ENCODE measurements at places on chromosomes 11 and 22.

GRCh38 chr11:132894606-132895005 is 637.7 kb downstream of the OPCML start:
- no peak for DNase-seq

GRCh38 chr22:46806794-46807193 is 44.3 kb downstream of the TBC1D22A start:
- DNase-seq = no peak

- DNase-seq = no peak
Measured at GRCh38 chr11:114262681-114263512, 33.3 kb upstream of the NNMT start.

DNA sequence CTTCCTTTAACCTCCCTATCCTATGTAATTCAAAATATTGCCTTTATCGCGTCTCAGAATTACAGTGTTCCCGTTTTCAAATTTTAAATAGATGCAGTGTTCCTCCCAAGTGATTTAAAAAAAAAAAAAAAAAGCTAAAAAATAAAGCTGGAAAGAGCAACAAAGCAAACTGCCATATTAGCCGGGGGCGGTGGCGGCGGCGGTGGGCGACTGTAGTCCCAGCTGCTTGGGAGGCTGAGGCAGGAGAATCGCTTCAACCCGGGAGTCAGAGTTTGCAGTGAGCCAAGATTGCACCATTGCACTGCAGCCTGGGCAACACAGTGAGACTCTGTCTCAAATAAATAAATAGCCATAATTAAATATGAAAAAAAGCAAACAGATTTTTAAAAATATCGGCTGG is 5.5 kb upstream of the AGBL2 start:
- DNase-seq = no peak

DNA sequence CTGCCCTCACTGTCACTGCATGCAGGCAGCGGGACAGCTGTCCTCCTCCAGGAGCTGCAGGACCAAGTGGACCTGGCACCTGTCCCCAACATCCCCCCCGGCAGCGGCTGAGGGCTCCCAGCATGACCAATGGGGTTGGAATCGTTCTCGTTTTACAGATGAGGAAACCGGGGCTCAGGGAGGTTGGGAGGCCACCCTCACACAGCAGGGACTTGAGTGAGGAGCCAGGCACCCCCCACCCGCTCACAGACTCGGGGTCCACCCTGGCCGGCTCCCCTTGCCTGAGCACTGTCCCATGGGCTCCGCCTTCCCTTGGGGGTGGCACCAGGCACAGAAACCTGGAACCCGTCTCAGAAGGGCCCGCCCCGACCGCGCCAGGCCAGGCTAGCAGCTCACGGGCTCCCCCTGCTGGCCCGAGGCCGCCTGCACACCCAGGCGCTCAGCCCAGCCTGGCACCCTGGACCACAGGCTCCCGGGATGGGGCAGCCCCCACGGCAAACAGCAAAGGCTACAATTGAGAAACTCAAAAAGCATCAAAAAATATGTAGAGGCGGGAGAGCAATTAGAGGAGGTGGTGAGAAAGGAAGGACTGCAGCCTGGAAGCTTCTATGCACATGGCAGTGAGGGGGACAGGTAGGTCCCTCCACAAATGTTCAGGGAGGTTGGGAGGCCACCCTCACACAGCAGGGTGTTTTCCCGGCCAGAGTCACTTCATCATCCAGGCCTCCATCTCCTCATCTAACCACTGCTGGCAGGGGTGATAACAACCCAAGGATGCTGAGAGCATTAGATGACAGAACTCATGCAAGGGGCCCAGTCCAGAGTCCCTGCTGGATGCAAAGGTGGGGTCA is 12.8 kb downstream of the MACROD1 start:
- DNase-seq = peak; percentile 14

DNA sequence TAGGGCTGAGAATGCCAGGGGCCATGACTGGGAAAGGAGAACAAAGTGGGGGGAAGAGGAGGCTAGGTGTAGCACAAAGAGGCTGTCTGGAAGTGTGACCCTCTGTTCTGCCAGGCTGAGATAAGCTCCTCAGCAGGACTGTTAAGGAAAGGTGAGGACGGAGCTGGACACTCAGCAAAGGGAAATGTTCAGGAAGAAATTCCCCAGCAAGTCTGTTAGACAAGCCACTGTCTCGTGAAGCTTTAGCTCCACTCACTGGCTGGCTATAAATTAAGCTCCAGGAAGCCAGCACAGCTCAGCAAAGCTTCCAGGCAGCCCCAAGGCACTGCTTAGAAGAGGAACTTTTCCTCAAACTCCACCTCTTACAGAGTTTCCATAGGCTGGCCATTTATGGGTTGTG is 181.2 kb upstream of the API5 start:
- no peak for DNase-seq

GRCh38 chr11:5910540-5910939 is 17.5 kb downstream of the OR52E5 start:
- DNase-seq = no peak

DNA sequence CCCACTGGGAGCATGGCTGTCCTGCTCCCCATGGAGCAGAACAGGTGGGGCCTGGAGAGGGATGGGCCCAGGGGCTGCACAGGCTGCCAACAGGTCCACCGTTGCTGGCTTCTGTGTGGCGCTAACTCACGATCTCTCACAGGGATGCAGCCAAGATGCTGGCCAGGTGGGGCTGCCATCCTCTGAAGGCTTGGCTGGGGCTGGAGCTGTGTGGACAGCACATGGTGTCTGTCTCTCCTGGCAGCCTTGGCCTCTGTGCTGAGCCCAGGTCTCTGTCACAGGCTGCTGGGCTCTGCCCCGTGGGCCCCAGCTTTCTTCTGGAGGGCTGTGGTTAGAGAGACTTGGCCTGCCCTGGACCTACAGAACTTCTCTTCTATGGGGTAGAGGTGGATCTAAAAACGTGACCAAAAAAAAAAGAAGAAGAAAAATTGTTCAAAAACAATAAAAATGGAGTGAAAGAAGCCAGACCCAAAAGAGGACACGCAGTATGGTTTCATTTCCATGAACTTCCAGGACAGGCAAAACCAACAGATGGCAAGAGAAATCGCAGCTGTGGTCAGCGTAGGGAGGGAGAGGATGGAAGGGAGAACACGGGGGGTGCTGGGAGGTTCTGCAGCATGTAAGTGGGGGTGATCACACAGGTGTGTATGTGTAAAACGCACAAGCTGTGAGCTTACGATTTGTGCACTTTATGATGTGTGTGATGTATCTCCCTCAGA is 12.2 kb downstream of the PARVG start:
- no peak for DNase-seq

DNA sequence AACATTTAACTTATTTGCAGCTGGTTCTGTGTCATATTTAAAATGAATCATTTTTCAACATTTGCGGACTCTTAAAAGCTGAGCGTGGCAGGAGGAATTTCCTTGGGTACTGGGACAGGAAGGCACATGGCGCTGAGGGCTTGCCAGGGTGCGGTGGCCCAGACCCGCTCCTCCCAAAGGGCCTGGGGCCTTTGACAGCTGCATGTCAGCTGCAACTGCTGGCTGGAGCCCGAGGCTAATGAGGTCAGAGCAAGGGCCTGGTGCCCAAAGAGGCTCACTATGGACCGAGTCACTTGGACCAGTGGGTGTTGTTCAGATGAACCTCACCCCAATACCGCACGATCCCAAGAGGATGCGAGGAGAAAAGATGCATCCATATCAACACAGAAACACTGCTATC is 326.9 kb downstream of the CTTN start:
- DNase-seq = no peak

DNA sequence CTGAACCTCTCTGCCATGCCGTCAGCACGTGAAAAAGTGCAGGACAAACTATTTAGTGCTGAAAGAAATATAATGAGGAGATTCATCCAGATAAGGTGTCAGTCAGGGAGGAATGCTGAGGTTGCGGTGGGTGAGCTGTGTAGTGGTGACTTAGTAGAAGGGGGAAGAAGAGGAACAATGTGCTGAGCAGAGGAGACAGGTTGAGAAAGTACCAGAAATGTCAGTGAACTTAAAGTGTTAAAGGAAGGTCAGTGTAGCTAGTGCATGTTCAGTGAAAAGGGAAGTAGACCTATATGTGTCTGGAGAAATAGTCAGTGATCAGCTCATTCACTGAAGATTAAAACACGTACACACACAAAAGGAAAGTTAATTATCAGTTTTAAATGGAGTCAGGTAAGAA is 237.6 kb upstream of the CCDC179 start:
- DNase-seq = no peak

GRCh38 chr11:123640677-123641494 is 13.5 kb downstream of the SCN3B start:
- DNase-seq = peak; percentile 14

GRCh38 chr22:27060190-27060589 is 402.8 kb downstream of the MIAT start:
- no peak for DNase-seq

GRCh38 chr11:72072348-72072747 is 8.0 kb downstream of the NUMA1 start:
- no peak for DNase-seq

- DNase-seq = no peak
Measured at GRCh38 chr11:133818302-133818701, 27.0 kb downstream of the SPATA19 start.

GRCh38 chr11:77233011-77233410 is 68.5 kb downstream of the GDPD4 start:
- DNase-seq = no peak

DNA sequence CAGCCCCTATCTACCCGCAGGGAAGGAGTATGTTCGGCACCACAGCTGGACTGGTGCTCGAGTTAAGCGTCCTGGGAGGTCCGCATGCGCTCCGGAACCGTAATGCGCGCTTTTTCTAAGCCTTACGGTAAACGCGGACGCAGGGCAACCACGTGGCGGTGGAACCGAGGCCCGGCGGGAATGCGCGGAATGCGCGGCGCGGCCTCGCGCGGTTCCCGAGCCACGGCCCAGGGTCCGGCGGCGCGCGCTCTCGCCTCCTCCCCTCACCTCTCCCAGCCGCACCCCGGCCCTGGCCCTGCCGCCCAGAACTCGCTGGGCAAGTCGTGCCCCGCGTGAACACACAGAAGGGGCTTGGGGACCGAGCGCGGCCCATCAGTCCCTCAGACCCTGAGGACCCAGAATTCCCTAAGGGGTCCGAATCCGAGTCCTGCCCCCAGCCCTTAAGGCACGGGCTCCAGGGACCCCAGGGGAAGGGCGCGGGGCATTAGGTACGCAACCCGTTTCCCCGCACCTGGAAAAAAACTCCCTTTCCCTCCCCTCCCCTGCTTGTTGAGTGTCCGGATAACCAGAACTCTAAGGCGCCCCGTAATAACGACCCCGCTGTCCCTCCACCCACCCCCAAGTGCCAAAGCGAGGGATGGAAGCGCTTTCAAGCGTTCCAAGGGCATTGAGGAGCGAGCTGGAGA is 4.3 kb upstream of the CCND1 start:
- DNase-seq = no peak

DNA sequence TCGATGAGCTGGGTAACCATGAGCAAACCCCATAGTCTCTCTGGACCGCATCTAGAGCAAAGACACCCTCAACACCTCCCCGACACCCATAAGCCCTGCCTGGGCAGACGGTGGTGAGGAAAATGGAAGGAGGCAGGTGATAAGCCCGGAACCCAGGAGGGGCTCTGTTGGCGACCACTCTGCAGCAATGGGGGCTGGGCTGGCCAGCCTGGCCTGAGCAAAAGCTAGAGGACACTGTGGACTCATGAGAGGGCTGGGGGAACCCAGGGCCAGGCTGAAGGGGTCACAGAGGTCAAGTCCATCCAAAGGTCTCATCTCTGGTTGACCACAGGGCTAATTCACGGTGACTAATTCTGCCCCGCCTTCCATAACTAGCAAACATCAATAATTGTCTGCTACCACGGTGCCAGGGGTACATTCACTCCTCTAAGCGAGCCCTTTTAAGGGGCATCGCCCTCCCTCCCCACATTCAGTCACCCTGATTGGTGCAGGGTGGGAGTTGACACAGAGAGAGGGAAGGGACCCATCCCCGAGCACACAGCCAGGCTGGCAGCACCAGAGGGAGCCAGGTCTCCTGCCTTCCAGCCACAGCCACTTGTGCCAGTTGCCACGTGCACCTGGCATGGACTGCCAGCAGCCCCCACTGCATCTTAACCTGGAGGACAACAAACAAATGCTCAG is 4.0 kb downstream of the PYGM start:
- no peak for DNase-seq

- no peak for DNase-seq
Measured at GRCh38 chr22:44033694-44034093, 9.6 kb downstream of the PARVB start.
